Thyroid gland (tissue), 4 donors: ENCODE measurements at places on chromosomes 3 and 15.

DNA sequence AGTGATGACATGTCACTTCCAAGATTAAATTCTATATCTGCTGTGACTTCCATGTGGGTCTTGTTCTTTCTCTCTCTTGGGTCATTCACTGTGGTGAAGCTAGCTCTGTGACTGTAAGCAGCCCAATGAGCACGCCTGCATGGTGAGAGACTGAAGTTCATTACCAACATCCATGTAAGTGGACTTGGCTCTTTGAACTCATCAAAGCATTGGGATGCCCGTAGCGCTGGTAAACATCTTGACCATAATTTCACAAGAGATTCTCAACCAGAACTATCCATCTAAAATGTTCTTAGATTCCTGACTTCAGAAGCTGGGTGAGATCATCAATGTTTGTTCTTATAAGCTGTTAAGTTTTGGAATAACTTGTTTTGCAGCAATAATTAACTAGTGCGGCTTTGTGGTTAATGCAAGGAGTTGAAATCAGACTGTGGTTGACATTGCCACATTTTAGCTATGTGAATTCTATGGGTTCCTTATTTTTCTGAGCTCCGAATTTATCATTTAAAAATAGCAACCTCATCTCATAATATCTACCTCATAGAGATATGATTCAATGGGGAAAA, 31.6 kb upstream of the LRRC3B start:
- DNase-seq, result no peak

GRCh38 chr3:187227658-187228258, 30.5 kb downstream of the RTP1 start:
- no peak for DNase-seq

- DNase-seq, result no peak
Observed at GRCh38 chr3:143389388-143389787, 269.8 kb downstream of the CHST2 start.

GRCh38 chr15:41983221-41983620, 10.9 kb upstream of the EHD4 start:
- peak; percentile 77 for DNase-seq

- no peak for DNase-seq
Observed at GRCh38 chr3:77475507-77475906, 435.6 kb downstream of the ROBO2 start.

DNA sequence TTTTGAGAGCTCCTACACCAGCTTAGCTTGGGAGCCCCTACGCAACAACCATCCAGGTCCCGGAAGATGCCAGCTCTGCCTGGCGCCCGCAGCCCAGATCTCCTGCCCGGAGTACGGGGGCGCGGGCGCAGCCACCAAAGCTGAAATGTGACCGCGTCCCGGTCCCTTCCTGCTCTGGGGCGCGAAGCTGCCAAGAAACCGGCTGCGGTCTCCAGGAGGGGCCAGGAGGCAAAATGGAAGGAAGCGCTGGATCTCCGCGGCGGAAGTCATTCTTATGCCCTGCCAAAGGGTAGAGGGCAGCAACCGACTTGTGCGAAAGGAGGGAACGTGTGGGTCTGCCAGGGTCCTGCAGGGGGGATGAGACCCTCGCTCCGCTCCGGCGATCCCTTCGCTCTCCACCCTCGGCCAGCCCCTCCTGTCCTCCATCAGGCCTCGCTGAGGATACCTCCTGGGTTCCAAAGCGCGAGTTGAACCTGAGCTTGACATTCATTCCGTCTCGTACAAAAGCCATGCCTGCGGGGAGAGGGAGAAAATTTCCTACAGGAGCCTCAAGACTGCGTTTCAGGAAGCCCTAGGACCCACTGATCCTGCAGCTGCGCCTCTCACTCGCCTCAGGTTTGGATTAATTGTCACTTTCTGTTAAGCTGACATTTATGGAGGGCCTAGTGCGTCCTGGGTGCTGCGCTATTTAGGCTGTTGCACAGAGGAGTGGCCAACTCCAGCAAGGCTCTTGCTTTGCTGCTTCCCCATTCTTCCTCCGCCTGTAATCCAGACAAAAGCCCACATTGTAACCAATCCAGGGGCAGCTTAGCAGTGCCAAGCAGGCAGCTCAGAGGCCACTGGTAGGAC, 98.3 kb upstream of the VGLL3 start:
- peak; percentile 25 for DNase-seq

DNA sequence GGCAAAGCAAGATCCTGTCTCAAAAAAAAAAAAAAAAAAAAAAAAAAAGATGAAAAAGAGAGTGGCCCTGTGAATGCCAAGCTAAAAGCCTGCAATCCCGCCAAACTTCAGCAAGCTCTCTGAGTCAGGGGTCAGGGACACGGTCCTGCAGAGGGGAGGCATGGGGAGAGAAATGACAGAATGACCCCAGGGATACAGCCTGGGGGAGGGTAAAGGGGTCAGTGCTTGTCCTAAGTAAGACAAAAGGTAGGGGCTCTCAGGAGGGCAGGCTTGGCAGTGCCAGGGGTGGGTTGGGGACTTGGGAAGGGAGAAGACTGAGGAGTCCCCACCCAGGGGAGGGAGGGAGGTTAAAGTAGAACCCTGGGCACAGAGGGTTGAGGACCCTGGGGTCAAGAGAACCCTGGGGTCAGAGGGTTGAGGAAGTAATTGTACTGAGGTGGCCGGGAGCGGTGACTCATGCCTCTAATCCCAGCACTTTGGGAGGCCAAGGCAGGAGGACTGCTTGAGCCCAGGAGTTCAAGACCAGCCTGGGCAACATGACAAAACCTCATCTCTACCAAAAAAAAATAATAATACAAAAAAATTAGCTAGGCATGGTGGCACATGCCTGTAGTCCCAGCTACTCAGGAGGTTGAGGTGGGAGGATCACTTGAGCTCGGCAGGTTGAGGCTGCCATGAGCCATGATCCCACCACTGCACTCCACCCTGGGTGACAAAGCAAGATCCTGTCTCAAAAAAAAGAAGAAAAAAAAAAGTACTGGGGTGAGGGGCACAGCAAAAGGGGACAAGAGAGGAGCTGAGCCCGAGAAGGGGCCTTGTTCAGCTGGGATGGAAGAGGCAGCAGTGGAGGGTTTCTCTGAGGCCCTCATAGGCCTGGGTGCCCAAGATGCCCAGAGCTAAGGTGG, 5.2 kb upstream of the SEMA3B start:
- DNase-seq, result no peak
